Fibroblast of skin of back (primary cell): ENCODE measurements at places on chromosomes 6 and 20.
A peak's percentile ranks its signal among the peaks of the same experiment; 100 is the strongest.

- no peak for DNase-seq
Observed at GRCh38 chr20:56173438-56173837, 75.1 kb upstream of the MC3R start.

- DNase-seq = no peak
Observed at GRCh38 chr20:44080064-44080463, 106.9 kb downstream of the JPH2 start.

DNA sequence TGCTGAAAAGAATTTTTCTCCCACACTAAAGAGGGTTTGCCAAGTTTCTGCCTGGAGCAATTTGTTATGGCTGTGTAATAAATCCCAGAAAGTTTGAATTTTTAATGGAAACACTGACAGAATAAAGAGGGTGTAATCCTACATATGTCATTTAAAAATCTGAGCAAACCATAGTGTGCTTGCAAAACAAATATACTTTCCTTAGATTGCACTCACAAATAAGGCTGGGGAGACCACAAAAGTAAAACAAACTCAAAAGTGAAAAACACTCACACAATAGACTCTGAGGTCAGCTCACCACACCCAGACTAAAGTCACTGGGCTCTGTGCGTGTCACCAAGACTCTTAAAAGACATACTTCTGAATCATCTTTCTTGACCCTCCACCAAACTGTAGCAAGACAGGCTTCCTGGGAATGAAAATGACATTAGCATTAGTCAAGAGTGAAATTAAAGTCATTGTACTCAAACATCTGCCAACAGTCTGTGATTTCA is 4.8 kb upstream of the ATXN1 start:
- peak; percentile 99 for DNase-seq

DNA sequence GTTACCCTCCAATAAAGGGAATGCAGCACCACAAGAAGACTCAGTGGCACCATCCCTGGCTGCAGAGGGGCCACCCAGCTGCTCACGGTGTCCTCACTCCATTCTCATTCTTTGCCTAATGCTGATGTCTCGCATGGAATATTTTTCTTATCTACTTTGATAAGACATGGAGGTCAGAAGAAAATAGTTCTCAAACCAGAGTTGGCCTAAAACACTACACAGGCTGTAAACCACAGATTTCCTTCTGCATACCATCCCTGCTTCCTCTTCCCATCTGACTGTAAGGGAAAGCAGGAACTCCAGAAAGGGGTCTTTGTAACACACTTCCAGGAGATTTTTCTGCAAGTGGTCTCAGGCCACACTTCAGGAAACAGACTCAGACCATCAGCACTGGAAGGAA is 43.1 kb upstream of the CD93 start:
- no peak for DNase-seq

DNA sequence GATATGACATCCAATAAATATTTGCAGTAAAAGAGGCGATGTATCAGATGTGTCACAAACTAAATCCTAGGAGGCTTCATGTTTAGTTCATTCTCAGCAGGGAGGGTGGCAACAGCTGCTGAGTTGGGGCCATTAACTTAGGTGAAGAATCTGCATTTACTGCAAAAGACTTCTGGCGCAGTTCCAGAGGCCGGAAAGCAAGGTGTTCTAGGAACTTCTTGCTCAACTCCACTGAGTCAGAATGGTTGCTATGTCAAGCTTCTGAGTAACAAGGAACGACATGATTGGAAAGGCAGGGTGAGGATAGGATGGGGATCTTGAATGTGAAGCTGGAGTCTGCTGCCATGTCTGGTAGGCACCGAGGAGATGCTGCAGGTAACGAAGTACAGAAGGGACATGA is 11.7 kb downstream of the ADNP start:
- no peak for DNase-seq

- DNase-seq = no peak
Observed at GRCh38 chr6:147001621-147002020, 202.6 kb upstream of the STXBP5 start.

- peak; percentile 60 for DNase-seq
Observed at GRCh38 chr6:137761072-137761471, 106.0 kb upstream of the TNFAIP3 start.

DNA sequence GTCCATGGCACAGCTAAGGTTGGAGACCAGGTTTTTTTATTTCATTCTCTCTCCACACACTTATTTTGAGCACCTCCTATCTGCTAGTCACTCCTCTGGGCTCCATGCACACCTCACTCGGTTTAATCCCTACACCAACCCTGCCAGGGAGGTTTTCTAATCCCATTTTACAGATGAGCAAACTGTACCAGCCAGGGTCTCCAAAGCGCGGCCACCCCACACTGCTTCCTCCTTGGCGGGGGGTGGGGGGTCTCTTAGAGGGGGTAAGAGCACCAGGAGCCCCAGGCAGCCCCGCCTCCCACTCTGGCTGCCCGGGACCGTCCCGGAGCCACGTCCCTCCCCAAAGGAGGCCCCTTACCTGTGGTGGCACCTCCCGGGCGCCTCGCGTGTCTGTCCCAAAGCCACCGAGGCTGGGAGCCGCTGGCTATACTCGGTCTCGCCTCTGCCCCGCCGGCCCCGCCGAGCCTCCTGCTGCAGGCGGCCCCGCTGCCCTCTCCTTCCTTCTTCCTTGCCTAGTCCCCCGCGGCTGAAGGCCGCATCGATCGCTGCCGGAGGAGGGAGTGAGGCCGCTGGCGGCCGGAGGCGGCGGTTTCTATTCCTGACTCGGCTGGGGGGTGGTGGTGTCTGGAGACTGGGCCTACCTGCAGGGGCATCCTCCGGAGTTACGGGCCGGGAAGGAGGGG is at the start of gene KCNS1:
Gene KCNS1, minus strand, starts transcription at position 565 of the 683 bp plus-strand sequence. CDS start 1,891 bp downstream, outside the sequence.
- no peak for DNase-seq

DNA sequence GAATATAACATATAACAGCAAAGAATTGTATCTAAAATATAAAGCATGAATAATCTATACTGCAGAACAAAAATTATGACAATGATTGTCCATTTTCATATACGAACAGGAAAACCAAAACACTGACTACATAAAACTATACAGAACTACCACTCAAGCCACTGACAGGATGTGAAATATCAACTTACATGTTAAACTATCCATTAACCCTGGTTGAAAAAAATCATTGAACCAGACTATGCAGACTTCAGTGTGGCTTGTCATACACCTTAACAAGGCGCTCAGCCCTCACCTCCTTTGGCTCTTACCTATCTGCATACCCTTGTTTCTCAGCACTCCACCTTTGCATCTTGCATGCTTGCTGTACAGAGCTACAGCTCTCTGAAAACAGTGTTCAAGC is 34.9 kb downstream of the ASCC3 start:
- no peak for DNase-seq
